ENCODE measurements at places on chromosomes 2 and 18. TPM values are rescaled to one million over a fixed set of nuclear protein-coding genes. Genes with fewer than 3 reads are reported as not detected.

Gene REG3A
- 8.3 TPM for total RNA-seq

Gene SPATS2L
- total RNA-seq = 67.5 TPM

DNA sequence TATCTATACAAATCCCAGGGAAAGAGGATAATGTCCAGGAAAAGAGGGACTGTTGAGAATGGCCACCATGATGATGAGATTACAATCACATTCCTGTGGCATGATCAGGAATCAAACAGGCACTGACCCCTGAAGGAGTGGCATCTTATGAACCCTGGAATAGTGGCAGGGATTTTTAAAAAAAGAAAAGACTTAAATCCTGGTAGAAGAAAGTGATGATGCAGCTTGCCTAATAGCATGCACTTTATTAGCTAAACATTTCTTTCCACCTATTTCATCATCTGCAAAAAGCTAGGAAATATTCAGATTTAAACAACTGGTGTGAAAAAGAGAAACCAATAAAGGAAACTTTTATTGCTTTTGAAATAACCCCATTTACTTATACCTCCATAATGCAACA is 87.2 kb upstream of the FSHR start:
- no peaks in the 10 kb centered on the region for H3K27me3 ChIP-seq
- no peak overlapping the region for H3K27ac ChIP-seq
- no peaks in the 10 kb centered on the region for H3K4me1 ChIP-seq
- DNase-seq = no peak
- H3K4me3 ChIP-seq = no peak overlapping the region

- no peak overlapping the region for H3K27ac ChIP-seq
- no peaks in the 10 kb centered on the region for H3K27me3 ChIP-seq
Observed at GRCh38 chr2:14650066-14650465, 17.5 kb downstream of the LRATD1 start.

GRCh38 chr2:195445639-195446038 is 211.4 kb upstream of the SLC39A10 start:
- no peak for DNase-seq
- no peaks in the 10 kb centered on the region for H3K4me1 ChIP-seq
- H3K27ac ChIP-seq = no peak overlapping the region
- no peaks in the 10 kb centered on the region for H3K36me3 ChIP-seq

Data from aorta (tissue), 5 donors.